ENCODE measurements at places on chromosomes 5 and 9.
A peak's percentile ranks its signal among the peaks of the same experiment; 100 is the strongest.

DNA sequence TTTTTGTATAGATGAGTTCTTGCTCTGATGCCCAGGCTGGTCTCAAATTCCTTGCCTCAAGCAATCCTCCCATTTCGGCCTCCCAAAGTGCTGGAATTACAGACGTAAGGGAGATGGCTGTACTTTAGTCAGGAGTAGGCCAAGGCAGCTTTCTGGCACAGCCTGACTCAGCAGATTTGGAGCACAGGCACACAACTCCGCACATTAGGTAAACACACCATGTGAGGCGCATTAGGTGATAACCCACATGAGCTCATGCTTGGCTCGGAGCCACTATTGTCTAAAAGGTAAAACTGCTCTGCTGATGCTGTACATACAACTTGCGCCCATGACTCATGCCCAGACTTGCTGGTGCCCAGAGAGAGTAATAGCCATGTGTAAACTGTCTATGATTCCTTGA, 1157.9 kb downstream of the TAF11L14 start:
- no peak for DNase-seq
- H3K4me1 ChIP-seq = no peaks in the 10 kb centered on the region
- no peaks in the 10 kb centered on the region for H3K27me3 ChIP-seq

GRCh38 chr5:82107267-82107666, 135.4 kb downstream of the ATG10 start:
- no peak overlapping the region for H3K27ac ChIP-seq
- no peak for DNase-seq
- no peaks in the 10 kb centered on the region for H3K27me3 ChIP-seq

- H3K4me3 ChIP-seq = no peak overlapping the region
- no peaks in the 10 kb centered on the region for H3K36me3 ChIP-seq
- peaks cover 28% of the 10 kb centered on the region for H3K4me1 ChIP-seq
- no peak for DNase-seq
Measured at GRCh38 chr9:136242918-136243525, 2.6 kb downstream of the QSOX2 start.

DNA sequence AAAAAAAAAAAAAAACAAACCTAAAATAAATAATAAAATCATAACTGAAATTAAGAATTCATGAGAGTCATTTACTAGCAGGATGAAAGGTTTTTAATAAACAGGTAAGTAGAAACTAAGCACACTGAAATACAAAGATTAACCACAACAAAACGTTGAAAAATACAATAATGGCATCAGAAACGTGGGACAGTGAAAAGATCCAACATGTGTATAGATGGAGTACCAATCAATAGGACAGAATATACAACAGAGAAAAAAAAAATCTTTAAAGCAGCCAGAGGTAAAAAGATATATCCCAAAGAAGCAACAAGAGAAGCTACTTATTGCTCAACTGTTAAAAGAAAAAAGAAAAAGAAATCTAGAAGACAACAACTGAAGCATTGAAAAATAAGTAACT, 75.2 kb downstream of the RICTOR start:
- H3K4me3 ChIP-seq = no peak overlapping the region
- DNase-seq = no peak
- no peaks in the 10 kb centered on the region for H3K36me3 ChIP-seq
- no peaks in the 10 kb centered on the region for H3K27me3 ChIP-seq

- no peaks in the 10 kb centered on the region for H3K36me3 ChIP-seq
- no peaks in the 10 kb centered on the region for H3K4me1 ChIP-seq
- H3K4me3 ChIP-seq = no peak overlapping the region
- DNase-seq = no peak
Measured at GRCh38 chr9:136178773-136179075, 26.2 kb downstream of the LHX3 start.

DNA sequence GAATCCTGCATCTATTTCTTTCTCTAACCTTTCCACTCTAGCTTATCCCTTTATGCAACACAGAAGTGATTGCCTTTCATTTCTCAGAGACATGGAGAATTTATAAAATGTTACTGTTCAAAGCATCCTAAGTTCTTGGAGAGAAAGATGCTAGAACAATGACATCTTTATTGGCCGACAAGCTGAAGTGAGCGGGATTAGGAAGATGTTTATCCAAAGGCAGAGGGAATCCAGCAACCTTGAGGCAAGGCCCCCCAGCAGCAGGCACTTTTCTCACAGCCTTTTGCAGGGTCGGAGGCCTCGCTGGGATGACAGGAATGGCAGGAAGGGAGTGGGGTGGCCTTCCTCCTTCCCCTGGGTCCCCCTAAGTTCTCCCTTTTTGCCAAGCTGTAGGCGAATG, 204.8 kb downstream of the GAPVD1 start:
- no peak overlapping the region for H3K27ac ChIP-seq
- H3K4me3 ChIP-seq = no peak overlapping the region
- H3K4me1 ChIP-seq = no peaks in the 10 kb centered on the region

- no peak overlapping the region for H3K27ac ChIP-seq
- DNase-seq = no peak
- H3K4me1 ChIP-seq = no peaks in the 10 kb centered on the region
- H3K4me3 ChIP-seq = no peak overlapping the region
Measured at GRCh38 chr5:142605611-142606010, 80.3 kb downstream of the FGF1 start.

DNA sequence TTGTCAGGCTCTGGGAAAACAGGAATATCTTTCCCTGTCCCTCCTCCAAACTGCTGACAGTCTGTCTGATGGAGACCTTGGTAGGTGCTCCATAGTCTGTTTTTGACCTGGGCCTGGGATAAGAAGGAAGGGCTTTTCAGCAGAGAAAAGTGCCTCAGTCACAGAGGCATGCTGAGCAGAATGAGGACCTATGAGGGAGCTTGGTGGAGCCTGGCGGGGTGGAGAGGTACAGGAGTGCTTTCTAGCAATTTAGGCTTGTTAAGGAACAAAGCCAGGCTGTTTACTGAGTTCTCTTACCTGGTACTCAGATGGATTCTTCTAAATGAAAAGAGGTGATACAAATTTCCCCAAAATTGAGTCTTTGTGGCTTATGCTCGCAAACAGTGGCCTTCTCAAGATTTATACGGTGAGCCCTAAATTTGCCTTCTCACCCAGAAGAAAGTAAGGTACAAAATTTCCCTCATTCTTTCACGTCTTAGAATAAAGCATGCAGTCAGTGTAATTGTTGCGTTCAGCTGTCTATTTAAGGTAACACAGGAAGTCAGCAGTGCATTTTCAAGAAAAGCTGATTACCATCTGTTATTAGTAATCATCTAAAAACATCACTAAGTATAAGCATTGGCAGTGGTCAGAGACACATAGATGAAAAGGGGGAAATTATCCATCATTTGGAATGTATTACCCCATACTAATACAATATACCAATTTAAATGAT, 28.6 kb upstream of the IL13 start:
- H3K27me3 ChIP-seq = no peaks in the 10 kb centered on the region
- DNase-seq = no peak
- no peak overlapping the region for H3K27ac ChIP-seq
- no peaks in the 10 kb centered on the region for H3K36me3 ChIP-seq

- H3K27me3 ChIP-seq = no peaks in the 10 kb centered on the region
- H3K4me3 ChIP-seq = no peak overlapping the region
- H3K4me1 ChIP-seq = peaks cover 4% of the 10 kb centered on the region
- DNase-seq = no peak
- H3K36me3 ChIP-seq = no peaks in the 10 kb centered on the region
Measured at GRCh38 chr5:103262422-103262871, 3.9 kb downstream of the MACIR start.

DNA sequence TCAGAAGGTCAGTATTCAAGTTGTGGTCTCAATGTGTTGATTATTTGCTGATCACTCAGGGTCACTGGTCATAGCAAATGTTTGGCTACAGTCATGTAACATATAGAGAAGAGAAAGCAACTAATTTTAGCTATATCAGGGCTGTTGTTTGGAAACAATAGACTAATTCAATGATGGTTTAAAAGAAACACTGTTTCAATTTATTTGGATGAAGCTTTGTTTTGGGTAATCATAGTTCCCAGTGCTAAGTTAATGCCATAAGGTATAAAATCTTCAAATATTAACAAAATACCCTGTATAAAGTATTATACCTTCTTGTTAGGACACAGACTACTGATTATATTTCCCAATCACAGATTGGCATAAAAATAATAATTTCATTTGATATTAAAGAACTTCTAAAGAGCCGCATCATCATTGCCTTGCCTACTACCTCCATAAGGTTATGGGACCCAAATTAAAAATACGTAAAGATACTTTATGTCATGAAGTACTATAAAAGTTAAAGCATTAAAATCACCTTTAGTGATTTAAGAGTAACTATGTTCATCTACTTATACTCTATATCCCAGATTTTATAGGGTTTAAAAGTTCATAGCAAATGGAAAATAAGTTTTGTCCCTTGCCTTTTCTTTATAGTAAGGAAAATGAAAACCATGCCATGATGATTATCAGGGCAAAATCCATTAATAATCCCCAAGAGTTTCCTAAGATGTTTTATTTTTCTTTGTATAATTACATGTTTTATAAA, 6.0 kb downstream of the NR3C1 start:
- H3K27ac ChIP-seq = no peak overlapping the region
- DNase-seq = no peak
- H3K4me3 ChIP-seq = peak overlapping the region; percentile 25
- H3K27me3 ChIP-seq = no peaks in the 10 kb centered on the region

GRCh38 chr5:160158087-160158486, 38.8 kb upstream of the PWWP2A start:
- no peak for DNase-seq
- H3K4me3 ChIP-seq = no peak overlapping the region
- no peak overlapping the region for H3K27ac ChIP-seq
- no peaks in the 10 kb centered on the region for H3K4me1 ChIP-seq
- H3K27me3 ChIP-seq = peaks cover 3% of the 10 kb centered on the region

GRCh38 chr9:19895006-19895405, 106.2 kb upstream of the SLC24A2 start:
- no peak overlapping the region for H3K27ac ChIP-seq
- H3K36me3 ChIP-seq = no peaks in the 10 kb centered on the region
- DNase-seq = no peak

DNA sequence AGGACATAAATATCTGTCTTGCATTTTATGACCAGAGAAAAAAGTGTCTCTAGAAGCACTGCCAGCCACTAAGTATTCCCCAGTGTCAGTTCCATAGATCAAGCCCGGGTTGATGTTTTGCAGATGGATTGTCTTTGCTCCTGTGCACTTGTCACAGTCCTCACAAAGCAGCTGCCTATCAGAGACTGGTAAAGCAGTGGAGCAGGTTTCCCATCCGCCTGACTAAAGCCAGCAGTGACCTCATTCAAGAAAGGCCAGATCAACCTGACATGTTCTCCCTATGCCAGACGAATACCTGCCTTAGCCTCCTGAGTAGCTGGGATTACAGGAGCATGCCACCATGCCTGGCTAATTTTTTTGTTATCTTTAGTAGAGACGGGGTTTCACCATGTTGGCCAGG, 26.8 kb upstream of the GARNL3 start:
- no peak overlapping the region for H3K4me3 ChIP-seq
- DNase-seq = no peak
- H3K4me1 ChIP-seq = no peaks in the 10 kb centered on the region
- H3K36me3 ChIP-seq = no peaks in the 10 kb centered on the region

GRCh38 chr9:86122311-86122710, 23.0 kb upstream of the GOLM1 start:
- no peak overlapping the region for H3K27ac ChIP-seq
- no peaks in the 10 kb centered on the region for H3K36me3 ChIP-seq
- no peak overlapping the region for H3K4me3 ChIP-seq
- no peaks in the 10 kb centered on the region for H3K27me3 ChIP-seq
- DNase-seq = no peak

DNA sequence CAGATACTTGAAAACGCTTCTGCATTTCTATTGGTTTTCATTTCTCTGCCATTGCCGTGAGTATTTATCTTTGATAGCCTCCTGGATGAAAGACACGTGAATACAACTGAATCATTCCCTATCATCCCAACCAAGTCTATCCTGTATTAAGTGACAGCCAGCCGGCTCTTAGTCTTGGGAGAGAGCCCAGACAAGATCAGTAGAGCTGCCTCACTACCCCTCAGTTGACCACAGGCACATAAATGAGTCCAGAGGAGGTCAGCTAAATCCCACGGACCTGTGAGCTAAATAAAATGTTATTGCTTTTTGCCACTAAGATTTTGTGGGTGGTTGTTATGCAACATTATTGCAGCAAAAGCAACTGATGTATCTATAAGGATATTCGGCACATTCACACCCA, 639.0 kb upstream of the ACO1 start:
- H3K4me1 ChIP-seq = no peaks in the 10 kb centered on the region
- no peak overlapping the region for H3K4me3 ChIP-seq
- no peaks in the 10 kb centered on the region for H3K27me3 ChIP-seq
- no peak for DNase-seq
- no peaks in the 10 kb centered on the region for H3K36me3 ChIP-seq
- no peak overlapping the region for H3K27ac ChIP-seq

All from CD8-positive, alpha-beta memory T cell (primary cell).